Epithelial cell of alveolus of lung (primary cell): ENCODE measurements at places on chromosomes 3 and 15. TPM values are rescaled to one million over a fixed set of nuclear protein-coding genes. Genes with fewer than 3 reads are reported as not detected.

Gene WDR49
- 0.13 and 0.48 TPM in 2 replicates for total RNA-seq

Gene CCDC54
- total RNA-seq, result not detected in 2 replicates

Gene CDV3
- 134 and 140 TPM in 2 replicates for total RNA-seq

Gene LRRC49
- total RNA-seq, result 8.7 and 23.9 TPM in 2 replicates

Gene CPA3
- total RNA-seq, result not detected in 2 replicates

Gene INAFM2
- total RNA-seq, result 10.7 and 12.2 TPM in 2 replicates

Gene GOLGA6B
- total RNA-seq, result not detected in 2 replicates

Gene APEH
- 71.3 and 163 TPM in 2 replicates for total RNA-seq

Gene RBPMS2
- total RNA-seq, result 0.26 TPM in 1 of 2 replicates, not detected in the other

Gene KNSTRN
- 26.0 and 32.6 TPM in 2 replicates for total RNA-seq

Gene DYNC1LI1
- 24.8 and 31.0 TPM in 2 replicates for total RNA-seq

Gene SKOR1
- total RNA-seq, result 0.13 and 1.5 TPM in 2 replicates

Gene RTP3
- total RNA-seq, result not detected in 2 replicates

Gene CYP8B1
- total RNA-seq, result not detected in 2 replicates

Gene CILP
- total RNA-seq, result under 0.01 and 0.08 TPM in 2 replicates

Gene CACNA2D2
- 0.08 TPM in 1 of 2 replicates, not detected in the other for total RNA-seq

Gene RAD18
- total RNA-seq, result 4.6 and 8.0 TPM in 2 replicates

Gene EBLN2
- total RNA-seq, result 1.2 and 2.7 TPM in 2 replicates

Gene EFCC1
- 0.65 and 10.5 TPM in 2 replicates for total RNA-seq

Gene DUOX2
- total RNA-seq, result 0.13 TPM in 1 of 2 replicates, not detected in the other

Gene SERPINI2
- total RNA-seq, result not detected in 2 replicates

Gene RRP9
- 8.6 and 25.5 TPM in 2 replicates for total RNA-seq

Gene CCR1
- 0.08 TPM in 1 of 2 replicates, not detected in the other for total RNA-seq

Gene CDHR4
- total RNA-seq, result 0.16 TPM in 1 of 2 replicates, not detected in the other

Gene SLC25A20
- 8.9 and 12.7 TPM in 2 replicates for total RNA-seq

Gene CCDC39
- not detected in 2 replicates for total RNA-seq

Gene SHC4
- 1.5 and 1.6 TPM in 2 replicates for total RNA-seq

Gene BCHE
- total RNA-seq, result 28.6 and 30.5 TPM in 2 replicates

Gene SNRK
- 15.1 and 23.0 TPM in 2 replicates for total RNA-seq

Gene GOLGA6A
- 6.9 TPM in 1 of 2 replicates, not detected in the other for total RNA-seq

Gene ZNF80
- not detected in 2 replicates for total RNA-seq

Gene SEMA5B
- not detected in 2 replicates for total RNA-seq
